ENCODE measurements at places on chromosomes 2 and 18.

DNA sequence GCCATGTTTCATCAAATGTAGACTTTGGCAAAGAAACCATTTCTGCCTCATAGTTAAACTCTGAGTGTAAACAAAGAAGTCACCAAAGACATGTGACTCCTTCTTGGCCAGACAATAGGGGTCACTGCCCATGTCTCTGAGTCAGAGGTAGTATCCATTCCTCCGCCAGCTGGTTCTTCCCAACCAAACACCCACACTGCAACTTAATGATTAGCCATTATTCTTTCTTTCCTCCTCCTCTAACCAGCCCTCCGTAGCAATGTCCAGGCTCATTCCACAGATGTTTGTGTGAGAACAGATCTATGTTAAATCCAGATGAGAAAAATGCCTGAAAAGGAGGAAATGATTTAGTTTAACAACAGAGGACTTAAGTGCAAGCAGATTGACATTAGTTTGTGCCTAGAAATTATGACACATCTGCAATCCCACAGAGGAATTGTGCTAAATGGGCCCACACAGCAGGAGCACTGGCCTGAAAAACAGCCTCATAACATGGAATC, 127.9 kb upstream of the SH3BP4 start:
- no peak for DNase-seq

DNA sequence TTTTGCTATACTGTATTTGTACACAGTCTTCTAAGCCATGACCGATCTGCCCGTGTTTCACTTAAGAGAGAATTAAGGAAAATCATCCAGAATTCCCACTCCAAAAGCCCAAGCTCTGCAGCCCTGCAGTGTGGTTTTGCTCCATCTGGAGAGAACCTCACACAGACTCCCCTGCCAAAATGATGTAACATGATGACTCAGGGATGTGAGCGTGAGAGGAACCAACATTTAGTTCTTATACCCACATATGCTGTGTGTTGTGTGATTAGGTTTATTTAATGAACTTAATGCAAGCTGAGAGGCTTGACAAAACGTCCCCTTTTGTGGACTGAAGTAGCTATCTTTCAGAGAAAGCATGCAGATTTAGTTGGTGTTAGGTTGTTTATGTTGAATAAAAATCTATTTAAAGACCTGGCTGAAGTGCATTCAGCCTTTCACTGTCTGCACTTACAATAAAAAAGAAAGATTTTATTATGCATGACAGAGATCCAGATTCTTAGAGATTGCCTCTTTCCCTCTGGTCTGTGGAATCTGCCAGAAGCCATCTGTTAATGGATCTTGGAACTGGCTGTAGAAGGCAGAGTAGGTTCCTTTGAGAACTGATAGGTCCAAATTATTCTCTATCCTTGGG, 6.3 kb downstream of the RAB12 start:
- no peak for DNase-seq

GRCh38 chr2:101850450-101850849, 141.3 kb upstream of the IL1R2 start:
- no peak for DNase-seq

DNA sequence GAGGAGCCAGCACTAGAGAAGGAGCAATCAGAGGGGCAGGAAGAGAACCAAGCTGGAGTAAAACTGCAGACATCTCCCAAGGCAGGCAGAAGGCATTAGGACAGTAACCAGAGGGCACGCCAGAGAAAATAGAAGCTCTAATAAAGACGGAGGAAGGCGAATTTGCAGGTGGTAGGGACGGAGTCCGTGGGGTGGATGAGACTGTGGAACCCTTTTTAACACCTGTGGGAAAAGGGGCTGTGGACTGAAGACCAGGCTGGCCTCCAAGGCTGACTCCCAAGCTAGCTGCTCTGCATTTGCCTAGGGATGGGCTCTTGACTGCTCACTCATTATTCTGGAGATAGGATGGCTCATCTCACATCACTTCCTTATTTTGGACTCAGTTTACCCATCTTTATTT, 49.5 kb downstream of the SLC4A1AP start:
- DNase-seq: no peak

DNA sequence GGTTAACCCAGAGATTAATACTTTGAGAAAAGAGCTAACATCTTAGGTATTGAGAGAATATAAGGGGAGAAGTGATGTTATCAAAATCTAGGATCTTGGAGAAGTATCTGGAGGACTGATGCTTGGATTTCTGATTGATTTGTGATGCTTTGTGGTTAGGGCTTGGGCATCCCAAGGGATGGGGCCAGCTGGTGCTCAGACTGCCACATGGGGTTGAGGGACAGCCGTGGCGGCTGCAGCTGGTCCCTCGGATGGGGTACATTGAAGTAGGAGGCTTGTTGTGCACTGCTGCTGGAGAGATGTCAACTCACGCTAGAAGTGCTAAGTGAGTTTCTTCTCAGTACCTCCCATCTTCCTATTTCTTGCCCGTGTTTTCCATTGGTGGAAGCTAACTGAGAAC, 22.4 kb downstream of the HRH4 start:
- DNase-seq: no peak
